ENCODE measurements at places on chromosomes 2 and 18.

- no peak for DNase-seq
Measured at GRCh38 chr2:212709280-212709679, 170.7 kb upstream of the ERBB4 start.

- no peak for DNase-seq
Measured at GRCh38 chr2:239035361-239035814, 187.5 kb downstream of the TWIST2 start.

- no peak for DNase-seq
Measured at GRCh38 chr18:79657342-79657996, 22.1 kb upstream of the CTDP1 start.

DNA sequence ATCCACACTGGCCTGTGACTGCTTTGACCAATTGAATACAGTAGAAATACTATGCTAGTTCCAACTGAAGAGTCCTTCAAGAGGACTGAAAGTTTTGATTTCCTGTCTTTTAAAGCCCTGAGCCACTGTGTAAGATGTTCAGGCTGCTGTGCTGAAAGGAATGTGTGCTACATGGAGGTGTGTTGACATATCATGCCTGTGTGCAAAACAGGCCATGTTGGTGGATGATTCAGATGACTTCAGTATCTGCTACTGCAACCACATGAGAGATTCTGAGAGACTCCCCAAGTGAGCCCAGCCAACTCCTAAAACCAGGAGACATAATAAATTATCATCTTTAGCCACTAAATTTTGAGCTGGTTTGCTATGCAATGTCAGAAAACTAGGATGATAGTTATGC lies 662.9 kb downstream of the ZEB2 start:
- no peak for DNase-seq

DNA sequence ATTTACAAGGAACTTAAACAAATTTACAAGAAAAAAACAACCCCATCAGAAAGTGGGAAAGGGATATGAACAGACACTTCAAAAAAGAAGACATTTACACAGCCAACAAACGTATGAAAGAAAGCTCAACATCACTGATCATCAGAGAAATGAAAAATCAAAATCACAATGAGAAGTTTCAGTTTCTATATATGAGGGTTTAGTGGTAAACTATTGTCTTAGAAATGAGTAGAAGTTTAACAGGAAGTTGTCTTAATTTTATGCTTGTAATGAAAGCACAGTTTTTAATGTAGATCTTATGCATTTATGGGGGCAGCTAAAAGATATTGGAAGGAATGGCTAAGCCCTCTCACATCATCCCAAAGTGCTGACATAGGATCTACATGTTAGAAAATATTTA lies 325.4 kb downstream of the ERBB4 start:
- DNase-seq, result no peak

- DNase-seq, result no peak
Measured at GRCh38 chr2:8455236-8456150, 226.4 kb upstream of the ID2 start.

DNA sequence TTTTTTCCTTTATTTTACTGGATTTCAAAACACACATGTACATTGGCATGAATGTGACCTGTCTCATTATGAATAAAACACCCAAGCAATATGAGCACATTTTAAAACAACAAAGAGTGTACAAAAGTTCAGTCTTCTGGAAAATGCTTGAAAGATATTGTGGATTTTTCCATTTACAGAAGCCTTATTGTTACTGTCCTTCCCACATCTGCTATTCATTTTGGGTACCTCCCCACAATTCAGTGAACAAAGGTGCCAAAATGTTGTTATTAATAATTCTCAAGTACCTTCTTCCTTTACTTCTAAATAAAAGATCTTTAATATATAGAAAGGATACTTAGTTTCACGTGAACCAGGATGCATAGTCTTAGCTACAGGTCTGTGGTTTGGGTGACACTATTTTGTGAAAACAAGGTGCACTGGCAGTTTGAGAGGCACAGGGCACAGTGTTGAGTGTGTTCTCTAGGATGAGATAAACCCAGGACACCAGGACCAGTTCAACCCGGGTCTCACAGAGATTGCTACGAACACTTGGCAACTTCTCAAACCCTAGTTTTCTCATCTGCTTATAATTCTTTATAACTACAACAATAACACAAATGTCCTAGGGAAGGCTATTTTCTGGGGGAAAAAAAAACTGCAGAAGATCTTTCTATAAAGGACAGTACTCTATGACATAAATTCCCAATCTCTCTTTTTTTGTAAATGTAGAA lies 84.5 kb upstream of the GALNT5 start:
- DNase-seq, result no peak

DNA sequence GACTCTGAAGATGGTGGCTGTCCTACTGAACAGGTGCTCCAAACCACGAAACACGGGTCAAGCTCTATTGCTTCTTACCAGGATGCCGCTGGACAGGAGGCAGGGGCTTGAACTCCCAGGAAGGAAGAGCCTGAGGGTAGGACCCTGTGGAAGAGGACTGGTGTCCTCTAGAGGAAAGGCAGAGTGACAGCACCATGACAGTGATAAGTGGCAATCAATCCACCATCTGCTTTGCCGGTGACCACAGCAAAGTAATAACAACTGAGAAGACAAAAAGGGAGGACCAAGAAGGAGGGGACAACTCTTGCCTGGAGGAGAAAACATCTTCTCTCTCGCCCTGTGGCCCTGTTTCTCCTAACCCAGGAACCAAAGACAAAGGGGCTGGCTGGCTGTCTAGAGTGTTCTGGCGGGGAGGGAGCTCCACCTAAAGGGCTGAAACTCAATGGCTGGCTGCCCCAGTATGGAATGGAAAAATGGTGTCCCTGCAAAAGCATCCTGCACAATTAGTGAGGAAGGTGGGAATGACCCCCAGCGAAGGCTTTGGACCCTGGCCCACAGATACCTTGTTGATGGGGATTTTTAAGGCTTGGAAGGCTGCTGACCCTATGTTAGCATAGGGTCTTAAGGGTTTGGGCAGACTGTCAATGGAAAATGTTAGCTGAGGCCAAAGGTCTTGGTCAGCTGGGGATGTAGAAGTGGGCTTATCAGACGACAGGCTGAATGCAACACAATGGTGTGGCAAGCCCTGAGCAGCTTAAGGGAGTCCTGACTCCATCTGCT lies 35.4 kb downstream of the PROC start:
- no peak for DNase-seq

DNA sequence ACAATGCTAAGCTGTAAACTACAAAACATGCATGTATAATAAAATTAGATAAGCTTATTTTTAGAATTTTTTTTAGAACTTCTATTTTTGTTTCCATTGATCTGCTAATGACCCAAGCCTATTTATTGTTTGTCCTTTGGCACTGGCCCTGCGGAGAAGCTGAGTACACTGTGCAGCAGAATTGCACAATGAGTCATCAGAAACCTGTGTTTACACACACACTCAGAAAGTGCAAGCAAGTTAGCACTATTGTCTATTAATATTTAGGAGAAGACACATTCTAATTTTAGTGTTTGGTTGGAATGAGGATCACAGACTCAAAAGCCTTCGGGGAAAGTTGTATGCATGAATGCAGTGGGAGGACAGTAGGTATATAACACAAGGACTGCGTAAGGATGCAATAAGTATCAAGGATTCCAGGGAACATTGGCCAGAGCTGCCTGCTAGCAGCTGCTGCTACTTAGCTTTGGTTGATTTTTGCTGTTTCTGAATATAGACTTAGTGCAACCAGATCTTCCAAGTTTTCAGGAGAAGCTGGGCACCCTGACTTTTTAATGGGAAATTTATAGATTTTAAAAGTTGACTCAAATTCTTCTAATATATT lies 128.2 kb downstream of the KCNH7 start:
- no peak for DNase-seq

- no peak for DNase-seq
Measured at GRCh38 chr2:34423301-34423700, 824.2 kb upstream of the FAM98A start.

DNA sequence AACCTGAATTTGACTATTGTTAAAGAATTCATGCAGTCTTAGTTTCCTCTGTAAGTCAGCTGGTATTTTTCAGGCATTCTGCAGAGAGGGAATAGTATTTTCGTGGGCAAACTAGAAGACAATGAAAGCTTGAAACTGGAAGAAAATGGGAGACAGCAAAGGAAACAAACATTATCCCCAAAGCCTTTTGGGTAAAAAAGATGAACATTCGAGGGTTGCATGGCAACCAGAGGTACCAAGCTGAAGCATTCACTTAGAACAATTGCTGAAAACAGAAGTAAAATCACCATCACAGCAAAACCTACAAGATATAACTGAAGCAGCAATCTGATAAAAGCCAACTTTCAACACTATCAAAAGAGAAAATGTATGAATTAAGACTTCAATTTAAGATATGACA lies 233.7 kb downstream of the SCG2 start:
- DNase-seq, result no peak

DNA sequence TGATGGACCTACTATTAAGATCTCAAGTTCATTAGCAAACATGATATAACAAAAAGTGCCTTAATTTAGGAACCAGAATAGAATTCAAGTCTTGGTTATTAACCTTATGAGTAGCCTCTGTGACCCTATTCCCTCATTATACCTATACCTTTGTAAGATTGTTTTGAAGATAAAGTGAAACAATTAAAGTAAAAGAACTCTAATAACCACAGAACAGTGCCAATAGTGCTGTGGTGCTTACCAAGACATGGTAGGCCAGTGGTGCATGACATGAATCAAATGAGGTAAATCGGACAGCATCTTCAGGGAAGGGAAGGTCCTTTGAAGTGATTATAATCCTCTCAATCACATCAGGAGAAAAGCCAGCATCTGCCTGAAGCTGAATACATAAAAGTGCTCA lies 36.4 kb downstream of the METTL4 start:
- DNase-seq, result no peak

GRCh38 chr2:189254268-189254883 lies 74.8 kb upstream of the COL5A2 start:
- no peak for DNase-seq

DNA sequence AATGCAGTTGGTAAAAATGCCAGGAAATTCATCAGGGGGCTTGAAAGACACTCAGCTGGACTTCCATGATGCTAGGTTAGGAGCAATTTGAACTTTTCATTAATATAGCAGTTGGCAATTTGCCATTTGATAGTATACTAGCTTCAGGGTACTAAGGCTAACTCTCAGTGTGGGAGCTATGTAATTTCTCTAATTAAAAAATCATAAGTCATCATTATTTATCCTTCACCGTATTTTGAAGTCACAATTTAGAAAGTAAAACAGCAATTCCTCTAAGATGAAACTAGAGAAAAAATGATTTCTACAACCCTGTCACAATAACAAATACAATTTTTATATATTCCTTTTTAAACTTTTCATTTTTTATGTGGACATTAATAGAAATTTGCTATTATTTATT lies 190.8 kb downstream of the GPD2 start:
- DNase-seq, result no peak

DNA sequence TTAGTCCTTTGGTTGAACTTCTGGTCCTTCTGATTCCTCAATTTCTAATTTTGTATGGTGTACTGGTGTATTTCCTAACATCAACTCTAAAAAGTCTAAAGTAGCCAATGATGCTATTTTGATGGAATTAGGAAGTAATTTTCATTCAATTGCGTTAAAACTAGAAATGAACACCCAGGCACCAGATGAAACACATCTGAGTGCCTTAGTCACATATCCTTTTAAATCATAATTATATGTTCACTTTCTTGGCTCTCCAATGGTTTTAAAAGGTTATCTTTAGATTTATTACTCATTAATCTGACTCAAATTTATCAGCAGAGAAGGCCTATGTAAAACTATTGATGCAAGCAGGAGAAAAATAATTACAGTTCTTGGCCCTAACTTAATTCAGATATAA lies 119.7 kb downstream of the GAREM1 start:
- no peak for DNase-seq

- no peak for DNase-seq
Measured at GRCh38 chr2:219697811-219698747, 70.6 kb downstream of the SLC4A3 start.

DNA sequence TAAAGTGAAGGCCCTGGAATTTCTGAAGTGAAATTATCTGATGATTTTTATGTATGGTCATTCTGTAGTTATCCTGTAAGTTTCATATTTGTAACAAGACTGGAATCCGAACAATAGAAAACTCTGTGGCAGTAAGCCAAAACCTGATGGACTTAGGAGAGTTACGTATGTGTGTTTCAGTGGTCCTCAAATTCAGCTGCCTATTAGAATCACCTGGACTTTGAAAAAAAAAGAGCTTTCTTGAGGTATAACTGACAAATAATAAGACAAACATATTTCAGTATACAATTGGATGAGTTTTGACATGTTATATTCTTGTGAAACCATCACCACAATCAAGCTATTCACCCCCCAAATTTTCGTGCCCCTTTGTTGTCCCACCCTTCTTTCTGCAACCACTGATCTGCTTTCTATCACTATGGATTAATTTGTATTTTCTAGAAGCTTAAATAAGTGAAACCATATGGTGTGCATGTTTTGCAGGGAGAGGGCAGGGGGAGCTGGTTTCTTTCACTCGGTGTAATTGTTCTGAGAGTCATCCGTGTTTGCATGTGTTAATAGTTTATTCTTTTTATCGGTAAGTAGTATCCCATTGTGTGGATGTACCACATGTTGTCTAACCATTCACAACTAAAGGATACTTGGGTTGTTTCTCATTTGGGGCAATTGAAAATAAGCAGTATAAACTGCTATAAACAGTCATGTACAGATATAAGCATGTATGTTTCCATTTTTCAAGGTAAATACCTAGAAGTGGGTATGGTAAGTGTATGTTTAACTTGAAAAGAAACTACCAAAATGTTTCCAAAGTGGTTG lies 50.2 kb upstream of the EML4 start:
- no peak for DNase-seq

GRCh38 chr2:133264989-133265401 lies 303.3 kb downstream of the NCKAP5 start:
- no peak for DNase-seq

DNA sequence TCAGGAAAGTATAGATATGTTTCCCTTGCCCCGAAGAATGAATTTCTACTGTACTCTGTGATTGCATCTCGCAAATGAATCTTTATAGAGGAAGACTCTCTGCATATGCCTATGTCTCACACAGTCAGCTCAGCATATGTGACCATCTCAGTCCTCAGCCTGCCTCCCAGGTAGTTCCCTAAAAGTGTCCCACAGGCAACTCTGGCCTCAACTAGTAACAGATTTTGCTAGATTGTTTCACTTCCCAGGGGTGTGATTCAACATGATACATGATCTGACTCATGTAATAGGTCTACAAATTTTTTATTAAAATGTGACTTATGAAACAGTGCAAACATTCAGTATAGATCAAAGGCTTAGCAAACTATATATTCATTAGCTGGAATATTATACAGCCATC lies 296.6 kb upstream of the CRIM1 start:
- no peak for DNase-seq
